ENCODE measurements at places on chromosomes 3 and 15. TPM values are rescaled to one million over a fixed set of nuclear protein-coding genes. Genes with fewer than 3 reads are reported as not detected.

The NFKBIZ gene
- 15.3 TPM for polyA plus RNA-seq

The SEMA3F gene
- 108 TPM for polyA plus RNA-seq

The DHFR2 gene
- polyA plus RNA-seq: 1.1 TPM

The TYRO3 gene
- 13.2 TPM for polyA plus RNA-seq

The TUSC7 gene
- polyA plus RNA-seq: not detected

The TF gene
- polyA plus RNA-seq: 0.08 TPM

The C2CD4B gene
- not detected for polyA plus RNA-seq
